ENCODE measurements at places on chromosomes 3 and 15. TPM values are rescaled to one million over a fixed set of nuclear protein-coding genes. Genes with fewer than 3 reads are reported as not detected.

DUOX1 gene
- not detected for total RNA-seq

DNA sequence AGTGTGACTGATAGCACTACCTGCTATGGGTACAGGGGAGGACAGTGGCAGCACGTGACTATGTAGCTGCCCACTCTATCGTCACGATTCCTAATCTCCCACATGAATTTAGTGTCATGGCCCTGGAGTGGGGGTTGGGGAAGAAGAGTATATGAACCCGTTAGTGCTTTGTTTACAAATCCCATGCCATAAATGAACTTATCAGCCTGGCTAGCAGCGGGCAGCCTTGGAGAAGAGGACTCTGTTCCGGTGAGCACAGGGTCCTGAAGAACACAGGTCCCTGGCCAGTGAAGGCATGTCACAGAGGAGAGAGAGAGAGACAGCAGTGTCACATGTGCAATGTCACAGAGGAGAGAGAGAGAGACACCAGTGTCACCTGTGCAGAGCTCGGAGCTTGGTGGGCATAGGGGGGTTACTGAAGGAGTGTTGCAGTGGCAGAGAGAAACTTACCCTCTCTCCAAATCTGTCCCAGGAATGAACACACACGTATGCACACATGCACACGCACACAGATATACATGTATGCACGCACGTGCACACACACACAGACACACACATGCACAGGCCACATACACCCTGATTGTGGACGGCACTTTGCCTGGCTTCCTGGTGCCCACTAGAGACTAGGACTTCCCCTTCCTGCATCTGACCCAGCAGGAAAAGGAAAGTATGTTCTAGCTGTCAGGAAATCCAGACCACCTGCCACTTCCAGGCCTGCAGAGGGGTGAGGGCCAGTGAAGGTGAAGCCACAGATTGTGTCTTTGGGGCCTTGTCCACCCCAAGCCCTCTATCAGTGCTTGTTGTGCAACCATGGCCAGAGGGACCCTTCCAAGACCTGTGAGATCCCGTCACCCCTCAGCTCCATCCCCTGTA lies 26.3 kb downstream of the ITGA11 start:
- no peak overlapping the region for H3K27ac ChIP-seq
- peaks cover 8% of the 10 kb centered on the region for H3K27me3 ChIP-seq
- H3K36me3 ChIP-seq = peaks cover 3% of the 10 kb centered on the region
- DNase-seq = no peak

DNA sequence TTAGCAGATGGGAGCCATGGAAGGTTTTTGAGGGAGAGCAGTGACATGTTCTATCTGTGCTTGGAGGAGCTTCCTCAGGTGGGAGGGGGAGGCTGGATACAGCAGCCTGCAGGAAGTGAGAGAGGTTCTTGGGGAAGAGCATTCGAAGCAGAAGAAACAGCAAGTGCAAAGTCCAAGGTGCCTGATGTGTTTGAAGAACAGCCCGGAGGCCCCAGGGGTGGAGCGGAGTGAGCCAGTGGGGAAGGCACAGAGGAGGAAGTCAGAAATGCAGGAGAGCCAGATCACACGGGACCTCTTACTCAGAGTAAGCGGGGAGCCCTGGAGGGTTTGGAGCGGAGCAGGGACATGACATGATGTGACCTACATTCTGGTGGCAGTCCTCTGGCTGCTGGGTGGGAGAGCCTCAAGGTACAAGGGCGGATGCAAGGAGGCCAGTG lies 10.8 kb downstream of the ITGA11 start:
- peaks cover 28% of the 10 kb centered on the region for H3K4me1 ChIP-seq
- 0 out of 2 replicates have a peak overlapping the region, but pooled peaks have one; percentile 2 for H3K27ac ChIP-seq
- no peaks in the 10 kb centered on the region for H3K36me3 ChIP-seq
- DNase-seq = no peak

DNA sequence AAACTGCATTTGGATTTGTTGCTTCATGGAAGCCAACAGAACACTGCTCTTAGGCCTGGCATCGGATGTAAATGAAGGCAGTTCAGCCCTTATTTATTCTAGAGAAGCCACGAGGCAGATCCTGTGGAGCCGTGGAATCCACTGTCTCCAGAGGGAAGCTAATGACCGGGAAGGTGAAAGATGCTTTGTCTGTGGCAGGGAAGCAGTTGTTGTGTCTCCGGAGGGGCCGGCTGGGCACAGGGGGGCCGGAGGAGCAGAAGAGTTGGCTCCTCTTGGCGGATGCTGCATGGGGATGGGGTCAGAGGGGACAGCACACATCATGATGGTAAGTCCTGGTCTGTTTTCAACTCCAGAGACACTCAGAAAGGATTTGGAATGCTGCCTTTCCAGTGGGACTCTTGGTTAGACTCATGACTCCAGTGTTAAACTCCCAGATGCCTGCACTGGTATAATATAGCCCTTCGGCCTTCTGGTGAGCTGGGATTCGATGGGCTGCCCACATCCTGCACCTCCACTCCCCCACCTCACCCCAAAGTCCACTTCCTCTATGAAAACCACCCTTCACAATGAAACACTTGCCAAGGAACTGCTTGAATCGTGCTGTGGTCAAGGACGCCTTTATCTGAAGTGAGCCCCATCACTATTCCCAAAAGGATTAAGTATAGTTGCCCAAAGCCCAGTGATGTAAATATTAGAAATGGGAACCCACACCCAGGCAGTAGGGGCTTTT lies 33.6 kb downstream of the TPM1 start:
- peaks cover 9% of the 10 kb centered on the region for H3K36me3 ChIP-seq
- no peak for DNase-seq

Data from IMR-90 (cell line).